ENCODE measurements at places on chromosomes 16 and 17. TPM values are rescaled to one million over a fixed set of nuclear protein-coding genes. Genes with fewer than 3 reads are reported as not detected.

DNA sequence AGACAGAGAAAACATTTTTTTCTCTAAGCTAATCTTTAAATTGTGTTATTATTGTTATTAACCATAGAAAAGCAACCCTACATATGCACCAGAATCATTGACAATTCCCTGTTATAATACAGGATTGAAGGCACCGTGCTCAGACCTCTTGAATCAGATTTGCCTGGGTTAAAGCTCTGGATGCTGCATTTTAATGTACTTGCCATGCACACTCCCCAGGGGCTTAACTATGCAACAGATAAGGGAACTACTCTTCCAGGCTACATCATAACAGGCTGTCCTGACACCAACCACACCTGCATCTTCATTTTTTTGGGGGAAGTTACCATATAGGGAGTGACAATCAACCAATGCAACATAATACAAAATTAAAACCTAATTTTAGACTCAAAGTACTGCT is 1187.6 kb upstream of the CDH8 start:
- H3K27ac ChIP-seq: no peak overlapping the region
- no peak for DNase-seq
- no peaks in the 10 kb centered on the region for H3K36me3 ChIP-seq
- no peaks in the 10 kb centered on the region for H3K4me1 ChIP-seq

Gene BMERB1
- total RNA-seq: 17.5 TPM

Gene CTRB2
- total RNA-seq: 14.6 TPM

DNA sequence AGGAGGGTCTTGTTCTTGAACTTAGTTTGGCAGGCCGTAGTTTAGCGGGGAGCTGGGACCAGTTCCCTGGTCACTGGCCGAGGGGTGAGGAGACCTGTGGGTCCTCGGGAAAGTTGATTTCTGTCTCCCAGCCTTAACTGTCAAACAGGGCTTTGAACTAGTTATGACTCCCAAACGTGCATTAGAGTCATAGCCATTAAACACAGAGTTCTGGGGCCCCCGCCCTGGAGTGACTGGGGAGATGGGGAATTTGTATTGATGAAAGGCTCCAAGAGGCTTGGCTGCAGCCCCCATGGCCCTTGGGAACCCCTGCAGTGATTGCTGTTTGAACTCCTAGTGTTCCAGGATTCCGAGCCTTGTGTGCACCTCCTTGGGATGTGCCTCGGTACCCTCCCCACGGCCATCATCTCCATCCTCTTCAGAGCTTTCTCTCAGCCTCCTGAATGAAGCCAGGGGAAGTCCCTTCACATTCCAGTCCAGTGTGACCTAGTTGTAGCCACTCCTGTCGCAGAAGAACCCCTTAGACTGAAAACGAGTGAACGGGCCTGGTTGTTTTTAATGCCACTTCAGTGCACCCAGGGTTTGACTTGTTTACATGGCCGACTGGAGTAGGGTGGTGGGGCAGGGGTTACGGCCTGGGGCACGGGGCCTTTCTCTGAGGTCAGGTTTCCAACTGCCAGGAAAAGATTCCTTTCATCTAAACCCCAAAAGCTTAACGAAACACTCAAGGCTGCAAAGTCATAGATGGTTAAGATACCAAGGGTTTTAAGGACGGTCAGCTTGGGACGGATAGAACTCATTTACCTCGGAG is 1.4 kb downstream of the MPRIP start:
- peak overlapping the region; percentile 86 for H3K27ac ChIP-seq
- H3K4me3 ChIP-seq: peak overlapping the region; percentile 66
- DNase-seq: no peak
- H3K27me3 ChIP-seq: no peaks in the 10 kb centered on the region

Gene MED13
- 104 TPM for total RNA-seq

GRCh38 chr16:53057658-53058057 is 2.9 kb downstream of the CHD9 start:
- no peak overlapping the region for H3K27ac ChIP-seq
- H3K4me3 ChIP-seq: no peak overlapping the region
- H3K27me3 ChIP-seq: no peaks in the 10 kb centered on the region
- H3K4me1 ChIP-seq: peaks cover 12% of the 10 kb centered on the region
- no peaks in the 10 kb centered on the region for H3K36me3 ChIP-seq
- DNase-seq: no peak

DNA sequence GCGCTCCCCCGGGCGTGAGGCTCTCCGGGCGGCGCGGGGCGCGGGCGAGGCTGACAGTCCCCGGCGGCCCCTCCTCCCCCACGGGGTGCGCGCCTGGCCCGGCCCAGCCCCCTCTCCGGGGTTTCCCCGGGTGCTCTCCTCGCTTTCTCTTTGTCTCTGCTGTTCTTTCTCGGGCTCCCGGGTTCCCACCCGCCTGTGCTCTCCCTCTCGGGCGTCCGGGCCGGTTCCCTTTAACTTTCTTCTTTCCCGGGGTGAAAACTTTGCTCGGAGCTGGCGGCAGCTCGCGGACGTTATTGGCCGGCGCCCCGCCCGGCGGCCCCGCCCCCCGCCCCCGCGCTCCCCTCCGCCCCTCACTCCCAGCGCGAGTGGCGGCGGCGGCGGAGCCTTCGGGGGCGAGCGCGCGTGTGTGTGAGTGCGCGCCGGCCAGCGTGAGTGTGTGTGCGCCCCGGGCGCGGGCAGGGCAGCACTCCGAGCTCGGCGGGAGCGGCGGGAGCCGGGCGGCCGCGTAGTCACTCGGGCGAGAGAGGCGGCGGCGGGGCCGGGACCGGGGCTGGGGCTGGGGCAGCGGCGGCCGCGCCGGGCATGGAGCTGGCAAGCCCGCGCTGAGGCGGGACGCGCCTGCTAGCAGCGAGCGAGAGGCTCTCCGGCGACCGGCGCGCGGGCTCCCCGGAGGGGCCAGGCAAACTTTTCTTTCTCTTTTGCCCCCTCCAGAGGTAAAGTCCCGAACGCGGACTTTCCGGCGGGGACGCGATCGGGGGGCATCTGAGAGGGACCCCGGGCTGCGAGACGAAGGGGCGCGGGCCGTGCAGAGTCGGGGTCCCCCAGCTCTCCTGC is at the start of gene NTN1:
Gene NTN1, plus strand, starts transcription at position 353 of the 834 bp plus-strand sequence. CDS start 864 bp downstream, outside the sequence.
- peak; percentile 73 for DNase-seq
- H3K36me3 ChIP-seq: no peaks in the 10 kb centered on the region
- peaks cover 3% of the 10 kb centered on the region for H3K27me3 ChIP-seq
- H3K27ac ChIP-seq: no peak within 1 kb of the TSS
- H3K4me1 ChIP-seq: peaks cover 9% of the 10 kb centered on the region
- peak within 1 kb of the TSS; percentile 37 for H3K4me3 ChIP-seq

GRCh38 chr17:57782647-57783337 is 37.7 kb upstream of the CCDC182 start:
- no peaks in the 10 kb centered on the region for H3K36me3 ChIP-seq
- no peak overlapping the region for H3K4me3 ChIP-seq
- no peaks in the 10 kb centered on the region for H3K4me1 ChIP-seq
- H3K27ac ChIP-seq: no peak overlapping the region
- no peaks in the 10 kb centered on the region for H3K27me3 ChIP-seq

Gene NPIPA2
- total RNA-seq: 1.7 TPM

GRCh38 chr17:76009447-76009846 is 8.8 kb downstream of the CDK3 start:
- no peak overlapping the region for H3K4me3 ChIP-seq
- no peak overlapping the region for H3K27ac ChIP-seq
- no peaks in the 10 kb centered on the region for H3K4me1 ChIP-seq
- no peak for DNase-seq
- no peaks in the 10 kb centered on the region for H3K36me3 ChIP-seq
- H3K27me3 ChIP-seq: no peaks in the 10 kb centered on the region

GRCh38 chr16:86667035-86667434 is 88.7 kb downstream of the FOXL1 start:
- H3K36me3 ChIP-seq: no peaks in the 10 kb centered on the region
- DNase-seq: no peak
- H3K4me3 ChIP-seq: no peak overlapping the region
- peaks cover 33% of the 10 kb centered on the region for H3K4me1 ChIP-seq
- no peaks in the 10 kb centered on the region for H3K27me3 ChIP-seq

Data from lung (tissue), 17 donors.